ENCODE measurements at places on chromosomes 13 and 19.

DNA sequence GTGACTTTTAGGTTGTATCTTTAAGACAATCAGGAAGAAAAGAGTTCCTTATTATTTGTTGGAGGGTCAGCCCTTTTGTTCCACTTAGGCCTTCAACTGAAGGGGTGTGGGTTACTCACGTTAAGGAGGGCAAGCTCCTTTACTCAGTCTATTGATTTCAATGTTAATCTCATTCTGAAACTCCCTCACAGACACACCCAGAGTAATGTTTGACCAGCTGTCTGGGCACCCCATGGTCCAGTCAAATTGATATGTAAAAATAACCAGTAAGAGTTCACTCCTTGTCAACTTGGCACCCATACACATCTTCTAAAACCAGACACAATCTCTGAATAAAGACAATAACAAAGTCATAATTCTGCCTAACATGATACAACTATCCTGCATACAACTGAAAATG is 292.9 kb downstream of the KLF5 start:
- no peak for DNase-seq

- peak; percentile 81 for DNase-seq
Measured at GRCh38 chr13:42486711-42487198, 87.2 kb upstream of the TNFSF11 start.

DNA sequence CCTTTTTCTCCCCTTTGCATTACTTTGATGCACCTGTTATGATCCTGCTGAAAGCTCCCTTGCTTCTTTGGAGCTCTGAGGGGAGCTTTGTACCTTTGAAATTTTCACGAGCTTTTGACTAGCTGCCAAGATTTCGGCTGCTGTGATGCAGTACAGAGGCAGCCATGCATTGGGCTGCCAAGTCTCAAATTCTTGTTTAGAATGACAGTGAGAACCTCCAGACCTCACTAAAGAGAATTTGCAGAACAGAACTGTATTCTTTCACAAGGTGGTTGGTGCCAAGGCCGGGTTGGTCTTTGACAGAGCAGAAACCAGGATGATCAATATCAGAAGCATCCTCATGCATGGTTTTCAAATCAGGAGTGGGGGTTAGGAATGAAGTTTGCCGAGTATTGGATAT is 414.8 kb downstream of the GPC5 start:
- DNase-seq = peak; percentile 2

GRCh38 chr19:5793188-5793587 is 2.2 kb upstream of the DUS3L start:
- no peak for DNase-seq

DNA sequence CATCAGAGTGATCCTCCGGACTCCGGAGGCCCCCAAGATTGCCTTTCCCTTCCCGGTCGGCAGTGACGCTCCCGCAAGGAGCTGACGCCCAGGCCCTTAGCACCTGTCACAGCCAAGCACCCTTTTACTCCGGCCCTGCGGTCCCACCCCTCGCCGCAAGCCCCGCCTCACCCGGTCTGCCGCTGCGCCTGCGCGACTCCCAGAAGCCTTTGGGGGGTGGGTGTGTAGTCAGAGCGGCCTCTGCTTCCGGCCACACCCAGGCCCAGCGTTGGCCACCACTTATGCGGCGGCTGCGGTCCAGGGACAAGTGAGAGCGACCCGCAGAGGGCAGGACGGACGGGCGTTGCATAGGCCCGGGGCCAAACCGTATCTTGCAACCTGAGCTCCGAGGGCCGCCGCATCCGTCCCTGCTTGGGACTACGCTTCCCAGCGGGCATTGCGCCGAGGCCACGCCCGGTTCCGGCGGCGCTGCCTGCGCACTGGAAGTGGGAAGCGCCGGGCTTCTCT is 441 bp upstream of the ZFP28 start:
- no peak for DNase-seq

DNA sequence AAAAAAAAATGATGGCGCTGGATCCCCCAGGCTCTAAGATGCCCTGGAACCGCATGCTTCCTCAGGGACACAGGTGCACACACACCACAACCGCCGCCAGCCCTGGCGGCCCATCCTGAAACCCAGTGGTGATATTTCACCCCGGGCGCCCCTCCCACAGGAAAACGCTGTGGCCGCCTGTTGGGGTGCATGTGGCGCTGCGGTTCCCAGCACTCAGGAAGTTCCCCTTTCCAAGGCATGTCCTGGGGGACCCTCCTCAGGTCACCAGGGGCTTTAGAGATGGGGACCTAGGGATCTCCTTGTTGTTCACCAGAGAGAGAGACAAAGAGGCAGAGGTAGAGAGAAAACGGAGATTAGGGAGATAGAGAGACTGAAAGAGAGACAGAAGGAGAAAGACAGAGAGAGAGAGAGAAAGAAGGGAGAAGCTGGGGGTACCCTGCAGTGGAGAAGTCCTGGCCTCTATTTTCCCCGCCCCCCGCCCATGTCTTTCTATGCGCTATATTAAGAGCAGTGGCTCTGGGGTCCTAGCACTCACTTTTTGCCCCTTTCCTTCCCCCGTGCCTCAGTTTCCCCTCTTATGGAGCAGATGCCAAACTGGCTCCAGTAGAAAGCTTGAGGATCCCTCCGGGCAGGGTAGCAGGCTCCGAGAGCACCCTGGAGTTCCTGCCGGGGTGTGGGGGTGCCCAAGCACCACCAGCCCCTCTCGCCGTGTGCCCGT is 2.3 kb downstream of the ADGRE2 start:
- DNase-seq = no peak

DNA sequence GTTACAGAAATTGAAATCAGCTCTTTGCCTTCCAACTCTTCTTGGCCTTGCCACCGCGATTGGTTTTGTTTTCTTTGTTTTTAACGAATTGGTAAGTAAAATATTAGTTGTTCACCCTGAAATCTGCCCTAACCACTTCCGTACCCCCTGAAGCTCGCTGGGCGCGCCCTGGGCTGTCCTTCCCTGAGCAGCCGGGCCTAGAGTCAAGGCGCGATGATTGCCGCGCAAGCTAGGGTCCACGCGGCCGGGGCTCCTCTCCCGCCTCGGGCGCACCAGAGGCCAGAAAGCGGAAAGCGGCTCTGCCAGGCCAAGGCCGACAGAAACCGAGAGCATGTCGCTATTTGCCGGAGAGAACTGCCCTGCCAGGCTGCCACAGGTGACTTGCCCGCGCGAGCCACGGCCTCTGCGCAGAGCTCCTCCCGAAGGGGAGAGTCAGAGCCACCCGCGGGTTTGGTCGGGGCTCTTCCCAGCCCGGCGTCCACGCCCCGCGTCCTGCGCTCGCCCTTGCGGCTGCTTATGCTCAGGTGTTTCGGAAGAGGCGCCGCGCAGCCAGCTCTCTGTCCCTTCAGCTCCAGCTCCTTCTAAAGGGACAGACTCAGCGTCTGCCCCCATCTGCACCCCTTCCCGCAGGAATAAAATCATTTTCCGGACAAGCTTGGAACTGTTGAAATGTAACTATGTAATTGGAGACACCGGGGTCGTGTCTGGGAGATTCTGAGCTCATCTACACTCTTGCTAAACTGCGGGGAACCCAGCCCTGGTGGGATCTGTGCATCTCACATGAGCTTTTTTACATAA is 6.6 kb upstream of the CDX2 start:
- DNase-seq = no peak

GRCh38 chr13:109789262-109789661 is 2.9 kb upstream of the IRS2 start:
- no peak for DNase-seq

DNA sequence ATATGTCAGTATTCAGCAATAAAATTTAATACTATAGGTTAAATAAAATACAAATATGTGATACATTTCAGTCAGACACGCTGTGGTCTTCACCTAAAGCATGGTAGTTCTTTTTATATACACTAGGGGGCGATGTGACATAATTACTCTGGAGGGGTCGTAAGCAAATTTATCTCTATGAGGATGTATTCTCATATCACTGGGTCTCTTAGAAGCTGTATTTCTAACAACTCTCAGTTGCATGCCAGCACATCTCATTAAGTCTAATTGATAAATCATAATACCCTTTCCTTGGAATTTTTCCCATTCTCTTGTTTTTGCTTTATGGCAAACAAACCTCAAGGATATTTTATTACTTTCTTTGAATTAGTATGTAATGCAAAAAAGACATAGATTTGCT is 3.9 kb upstream of the PCDH17 start:
- DNase-seq = no peak

GRCh38 chr19:14482172-14482941 is 7.2 kb upstream of the PTGER1 start:
- DNase-seq = no peak

- DNase-seq = peak; percentile 25
Measured at GRCh38 chr13:30810261-30810701, 74.9 kb downstream of the ALOX5AP start.

DNA sequence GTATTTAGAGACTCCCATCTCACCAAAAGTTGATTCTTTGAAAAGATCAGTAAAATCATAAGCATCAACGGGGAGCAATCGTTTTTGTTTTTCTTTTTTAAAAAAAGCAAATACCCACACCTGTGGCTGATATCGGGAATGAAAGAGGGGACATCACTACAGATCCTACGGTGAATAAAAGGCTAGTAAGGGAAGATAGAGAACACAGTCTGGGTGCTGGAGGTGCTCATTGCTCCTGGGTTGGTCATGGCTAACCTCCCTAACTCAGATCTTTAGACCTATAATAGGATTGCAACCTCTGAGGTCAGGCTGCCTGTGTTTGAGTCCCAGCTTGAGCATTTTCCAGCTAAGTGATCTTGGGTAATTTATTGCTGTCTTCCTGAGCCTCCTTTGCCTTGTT is 1.1 kb downstream of the EHD2 start:
- no peak for DNase-seq

- DNase-seq = no peak
Measured at GRCh38 chr13:63983366-63983765, 2567.7 kb upstream of the PCDH20 start.

- DNase-seq = peak; percentile 18
Measured at GRCh38 chr13:45156565-45157361, 36.5 kb downstream of the GTF2F2 start.

GRCh38 chr19:19562665-19563347 is 24.7 kb downstream of the CILP2 start:
- DNase-seq = no peak

DNA sequence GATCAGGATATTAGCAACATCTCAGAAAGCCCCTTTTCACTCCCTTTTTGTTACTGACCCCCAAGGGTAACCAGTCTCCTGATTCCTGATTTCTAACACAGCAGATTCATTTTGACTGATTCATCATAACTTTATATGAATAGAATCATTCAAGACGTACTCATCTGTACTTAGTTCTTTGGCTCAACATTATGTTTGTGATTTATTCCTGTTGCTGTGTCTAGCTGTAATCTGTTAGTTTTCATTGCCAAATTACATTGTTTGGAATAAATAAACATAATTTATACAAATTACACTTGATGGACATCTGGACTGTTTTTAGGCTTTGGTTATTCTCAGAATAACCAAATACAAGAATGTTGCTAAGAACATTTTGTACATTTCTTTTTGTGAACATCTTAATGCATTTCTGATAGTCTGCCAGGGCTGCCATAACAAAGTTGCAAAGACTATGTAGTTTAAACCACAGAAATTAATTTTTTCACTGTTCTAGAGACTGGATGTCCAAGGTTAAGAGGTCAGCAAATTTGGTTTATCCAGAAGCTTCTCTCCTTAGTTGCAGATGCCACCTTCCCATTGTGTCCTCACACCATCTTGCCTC is 62.8 kb upstream of the EDNRB start:
- DNase-seq = no peak

- no peak for DNase-seq
Measured at GRCh38 chr19:14404312-14404711, 14.8 kb downstream of the DDX39A start.

DNA sequence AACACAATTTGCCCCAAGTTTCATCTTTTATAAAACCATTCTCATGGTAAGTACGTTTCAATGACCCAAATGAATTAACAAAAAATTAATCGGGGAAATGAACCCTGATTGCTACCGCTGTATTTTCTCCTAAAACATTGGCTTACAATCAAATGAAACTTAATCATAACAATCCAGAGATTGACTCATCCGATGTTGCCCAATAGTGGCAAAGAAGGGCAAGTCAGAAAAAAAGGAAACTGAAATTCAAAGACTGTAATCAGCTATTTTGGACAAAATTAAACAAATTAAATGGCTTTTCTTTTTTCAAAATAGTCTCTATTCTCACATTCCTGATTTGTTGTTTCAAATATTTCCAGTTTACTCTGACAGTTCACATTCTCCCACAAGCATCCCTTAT is 3.9 kb upstream of the ACOD1 start:
- DNase-seq = peak; percentile 54

GRCh38 chr13:94556621-94557020 is 39.3 kb downstream of the TGDS start:
- DNase-seq = no peak

DNA sequence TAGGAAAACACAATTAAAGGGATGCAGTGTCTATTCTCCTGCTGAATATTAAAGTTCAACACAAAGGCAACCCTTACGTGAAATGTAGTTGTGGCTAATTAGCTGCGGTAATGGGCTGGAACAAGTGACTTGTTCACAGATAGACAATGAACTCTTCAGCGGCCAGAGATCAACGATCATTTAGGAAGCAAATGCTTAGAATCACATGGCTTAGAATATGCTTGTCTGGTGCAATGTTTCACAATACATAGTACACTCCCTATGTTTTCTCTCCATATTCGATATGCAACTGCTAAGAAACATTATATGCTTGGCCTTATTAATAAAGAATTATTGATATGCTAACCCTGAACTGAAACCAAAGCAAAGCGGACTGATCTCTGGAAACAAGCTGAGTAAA is 25.7 kb upstream of the MTUS2 start:
- DNase-seq = no peak

DNA sequence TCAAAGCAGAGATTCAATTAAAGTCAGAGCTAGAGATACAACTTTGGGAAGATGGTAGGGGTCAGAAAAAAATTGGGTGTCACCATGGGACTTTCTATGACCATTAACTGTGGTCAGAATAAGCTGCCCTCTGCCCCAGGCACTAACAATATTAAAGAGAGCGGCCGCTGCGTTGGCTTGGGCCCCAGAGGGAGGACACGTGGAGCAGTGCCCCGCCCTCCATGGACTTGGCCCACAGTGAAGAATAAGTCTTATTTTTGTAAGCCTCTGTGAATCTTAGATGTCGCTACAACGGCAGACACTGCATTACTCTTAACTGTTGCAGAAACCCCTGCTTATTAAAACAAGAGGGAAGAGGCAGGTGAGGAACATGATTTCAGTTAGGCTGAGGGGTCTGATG is 172.7 kb downstream of the UQCRFS1 start:
- DNase-seq = no peak

DNA sequence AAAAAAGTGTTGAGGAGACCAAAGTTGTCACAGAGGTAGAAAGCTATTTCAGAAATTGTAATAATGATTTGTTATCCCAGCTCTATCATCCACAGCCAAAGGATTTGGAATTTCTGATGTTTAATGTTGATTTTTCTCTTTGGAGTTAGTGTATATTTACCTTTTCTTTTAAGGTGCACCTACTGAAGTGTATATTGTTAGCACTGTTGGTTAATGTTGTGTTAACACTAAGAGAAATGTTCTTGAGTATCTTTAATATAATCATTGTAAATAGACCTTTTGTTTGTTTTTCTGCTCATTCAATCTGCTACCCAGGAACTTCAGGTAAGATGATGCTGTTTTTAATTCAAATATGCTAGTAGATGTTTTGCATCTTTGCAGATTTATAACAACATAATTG is 57.5 kb downstream of the ZAR1L start:
- no peak for DNase-seq

GRCh38 chr13:93227878-93228642 is 1.5 kb downstream of the GPC6 start:
- DNase-seq = peak; percentile 77
